ENCODE measurements at places on chromosomes 2 and 18.

- DNase-seq = no peak
Measured at GRCh38 chr2:235570256-235570655, 76.4 kb downstream of the AGAP1 start.

- no peak for DNase-seq
Measured at GRCh38 chr2:39629646-39630045, 36.1 kb upstream of the TMEM178A start.

GRCh38 chr18:79805211-79805887 is 7.6 kb downstream of the KCNG2 start:
- DNase-seq = no peak

DNA sequence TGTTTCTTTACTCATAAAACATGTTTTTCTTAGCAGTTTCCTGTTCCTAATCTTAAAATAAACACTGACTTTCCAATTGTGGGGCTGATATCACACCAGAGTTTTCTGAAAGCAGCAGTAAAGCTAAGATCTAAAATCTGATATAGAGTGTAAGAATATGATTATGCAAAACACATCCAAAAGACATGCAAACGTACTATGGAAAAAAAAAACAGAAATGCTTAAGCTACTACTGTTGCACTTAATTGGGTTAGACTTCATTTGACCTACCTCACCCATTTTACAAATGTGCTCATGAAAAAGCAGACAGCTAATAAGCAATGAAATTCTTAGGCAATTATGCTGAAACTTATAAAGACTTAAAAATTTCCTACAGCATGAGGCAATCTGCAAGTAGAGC is 10.5 kb downstream of the CYTIP start:
- DNase-seq = peak; percentile 27

DNA sequence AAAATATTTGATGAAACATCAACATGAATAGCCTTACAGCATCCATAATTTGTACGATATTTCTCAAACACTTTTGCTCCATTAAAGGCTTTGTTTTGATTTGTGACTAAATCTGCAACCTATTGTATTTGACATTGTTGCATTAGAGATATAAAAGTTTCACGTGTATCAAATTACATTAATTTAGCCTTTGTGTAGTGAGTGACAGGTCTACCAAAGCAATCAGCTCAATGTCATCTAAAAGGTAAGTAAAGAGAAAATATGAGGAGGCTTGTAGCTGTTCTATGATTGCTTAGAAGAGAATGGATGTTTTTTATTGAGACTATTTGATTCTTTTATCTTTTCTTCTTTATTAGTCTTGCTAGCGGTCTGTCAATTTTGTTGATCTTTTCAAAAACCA is 430.2 kb downstream of the GALR1 start:
- DNase-seq = no peak

GRCh38 chr18:7234091-7234490 is 3.2 kb downstream of the LRRC30 start:
- no peak for DNase-seq

- no peak for DNase-seq
Measured at GRCh38 chr2:138948070-138948539, 167.9 kb upstream of the NXPH2 start.

GRCh38 chr2:200509235-200509611 is 645 bp downstream of the KCTD18 start:
- no peak for DNase-seq

DNA sequence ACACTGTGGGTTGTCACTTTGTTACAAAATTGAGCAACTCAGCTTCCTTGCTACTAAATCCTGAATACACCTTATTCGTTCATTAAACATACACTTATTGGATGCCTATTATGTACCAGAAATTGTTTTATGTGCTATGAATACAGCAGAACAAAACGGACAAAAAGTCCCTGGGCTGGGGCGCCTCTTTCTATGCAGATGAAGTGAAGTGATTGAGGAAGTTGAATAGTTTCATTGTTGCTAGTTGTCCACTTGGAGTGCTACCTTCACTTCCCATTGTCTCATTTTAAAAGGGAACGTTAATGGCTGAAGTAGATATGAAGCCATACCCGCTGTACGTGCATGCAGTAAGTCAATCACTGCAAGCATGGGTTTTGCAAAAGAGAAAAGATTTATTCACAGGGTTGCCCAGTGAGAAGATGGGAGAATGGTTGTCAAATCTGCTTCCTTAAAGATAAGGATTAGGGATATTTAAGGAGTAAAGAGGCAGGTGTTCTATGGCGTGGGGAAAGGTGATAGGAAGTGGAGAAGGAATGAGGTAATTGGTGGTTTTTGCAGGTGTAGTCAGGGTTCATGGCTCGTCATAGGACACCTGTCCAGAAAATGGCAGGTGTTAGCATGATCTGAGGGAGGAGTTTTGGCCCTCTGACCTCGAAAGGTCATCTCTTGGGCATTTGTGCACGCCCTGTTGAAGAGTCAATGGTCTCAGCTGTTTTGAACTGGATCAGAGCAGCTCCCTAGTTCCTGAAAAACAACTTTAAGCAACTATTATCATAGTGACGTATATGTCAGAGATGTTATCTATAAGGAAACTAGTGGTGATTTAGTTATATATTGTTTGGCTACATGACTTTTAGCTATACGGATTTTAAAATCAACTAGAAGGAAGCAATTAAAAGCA is 23.5 kb downstream of the TRPM8 start:
- no peak for DNase-seq

DNA sequence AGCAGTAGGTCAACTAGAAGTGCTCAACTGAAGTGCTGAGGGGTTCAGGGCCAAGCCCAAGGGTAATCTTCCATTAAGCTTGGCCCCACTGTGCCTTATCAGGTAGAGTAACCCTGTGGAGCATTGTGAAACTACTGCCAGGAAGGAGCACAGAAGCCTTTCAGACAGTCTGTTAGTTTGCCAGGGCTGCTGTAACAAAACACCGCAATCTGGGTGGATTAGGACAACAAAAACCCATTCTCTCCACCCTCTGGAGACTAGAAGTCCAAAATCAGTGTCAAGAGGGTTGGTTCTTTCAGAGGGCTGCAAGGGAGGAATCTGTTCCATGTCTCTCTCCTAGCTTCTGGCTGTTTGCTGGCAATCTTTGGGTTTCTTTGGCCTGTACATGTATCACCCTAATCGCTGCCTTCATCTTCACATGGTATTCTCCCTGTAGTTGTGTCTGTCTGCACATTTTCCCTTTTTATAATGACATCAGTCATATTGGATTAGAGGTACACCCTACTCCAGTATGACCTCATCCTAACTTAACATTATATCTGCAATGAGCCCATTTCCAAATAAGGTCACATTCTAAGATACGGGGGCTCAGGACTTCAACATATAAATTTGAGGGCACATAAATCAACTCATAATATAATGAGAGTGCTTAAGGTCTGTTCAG is 21.2 kb downstream of the VIT start:
- DNase-seq = no peak

GRCh38 chr2:121960251-121960650 is 204.8 kb downstream of the TSN start:
- DNase-seq = no peak

DNA sequence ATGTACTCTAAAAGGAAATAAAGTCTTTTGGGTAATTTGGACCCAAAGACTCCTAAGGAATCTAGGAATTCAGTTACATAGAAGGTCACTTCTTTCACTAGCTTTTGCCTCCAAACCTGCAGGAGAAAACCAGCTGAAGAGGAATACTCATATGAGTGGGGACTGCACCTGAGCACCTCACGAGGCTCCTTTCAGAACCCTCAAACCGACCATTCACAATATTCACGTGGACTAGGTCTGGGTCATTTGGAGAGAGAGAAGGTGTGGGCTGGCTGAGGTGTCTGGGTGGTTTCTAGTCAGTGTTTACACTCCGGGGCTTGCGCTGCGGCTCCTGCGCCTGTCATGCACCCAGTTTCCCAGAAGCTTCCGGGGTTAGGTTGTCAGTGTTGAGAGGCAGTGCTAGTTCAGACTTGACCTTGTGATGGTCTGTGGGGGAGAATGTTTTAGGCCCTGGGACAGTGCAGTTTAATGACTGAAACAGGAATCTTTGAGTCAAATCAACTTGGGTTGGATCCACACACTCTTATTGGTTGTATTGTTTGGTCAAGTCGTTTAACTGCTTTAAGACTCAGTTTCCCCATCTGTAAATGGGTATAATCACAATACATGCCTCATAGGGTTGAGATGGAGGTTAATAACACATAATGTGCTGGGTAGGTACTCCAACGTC is 78.4 kb downstream of the LIMS1 start:
- no peak for DNase-seq

DNA sequence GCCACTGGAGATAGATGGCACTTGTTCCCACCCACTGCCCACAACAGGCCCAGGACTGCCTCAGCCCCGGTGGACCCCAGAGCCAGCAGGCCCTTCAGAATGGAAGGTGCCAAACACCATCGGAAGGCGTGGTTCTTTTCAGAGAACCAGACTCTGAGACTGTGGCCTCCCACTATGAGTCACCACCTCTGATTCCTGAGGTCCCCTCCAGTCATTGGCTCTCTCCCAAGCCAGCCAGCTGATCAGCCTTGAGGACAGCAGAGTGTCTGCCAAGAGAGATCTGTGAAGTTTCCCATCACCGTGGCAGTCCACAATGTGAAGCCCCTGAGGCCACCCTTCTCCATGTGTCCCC is 10.4 kb upstream of the MAP3K2 start:
- DNase-seq = no peak

DNA sequence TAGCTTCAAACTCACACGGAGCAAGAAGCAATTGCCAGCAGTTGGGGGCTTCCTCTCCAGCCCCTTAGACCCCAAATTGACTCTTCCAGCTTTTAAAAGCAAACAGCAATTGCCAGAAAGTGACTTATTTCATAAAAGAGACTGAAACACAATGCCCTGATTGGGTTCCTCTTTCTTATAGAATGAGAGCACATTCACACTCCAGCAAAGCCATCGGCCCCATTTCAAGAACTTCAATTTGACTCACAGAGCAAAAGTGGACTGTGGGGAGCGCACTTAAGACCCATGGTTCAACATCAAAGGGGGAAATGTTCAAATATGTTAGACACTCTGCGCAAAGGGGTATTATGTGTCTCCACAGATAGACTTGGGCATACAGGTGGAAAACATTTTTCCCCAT is 484.7 kb downstream of the BCL11A start:
- no peak for DNase-seq

GRCh38 chr18:36127836-36128529 is 1.2 kb downstream of the SLC39A6 start:
- DNase-seq = no peak

GRCh38 chr18:63040788-63041410 is 278.7 kb downstream of the BCL2 start:
- no peak for DNase-seq

GRCh38 chr2:137921105-137921880 is 43.0 kb upstream of the HNMT start:
- DNase-seq = no peak

- DNase-seq = no peak
Measured at GRCh38 chr18:31773774-31774476, 13.2 kb upstream of the SLC25A52 start.

DNA sequence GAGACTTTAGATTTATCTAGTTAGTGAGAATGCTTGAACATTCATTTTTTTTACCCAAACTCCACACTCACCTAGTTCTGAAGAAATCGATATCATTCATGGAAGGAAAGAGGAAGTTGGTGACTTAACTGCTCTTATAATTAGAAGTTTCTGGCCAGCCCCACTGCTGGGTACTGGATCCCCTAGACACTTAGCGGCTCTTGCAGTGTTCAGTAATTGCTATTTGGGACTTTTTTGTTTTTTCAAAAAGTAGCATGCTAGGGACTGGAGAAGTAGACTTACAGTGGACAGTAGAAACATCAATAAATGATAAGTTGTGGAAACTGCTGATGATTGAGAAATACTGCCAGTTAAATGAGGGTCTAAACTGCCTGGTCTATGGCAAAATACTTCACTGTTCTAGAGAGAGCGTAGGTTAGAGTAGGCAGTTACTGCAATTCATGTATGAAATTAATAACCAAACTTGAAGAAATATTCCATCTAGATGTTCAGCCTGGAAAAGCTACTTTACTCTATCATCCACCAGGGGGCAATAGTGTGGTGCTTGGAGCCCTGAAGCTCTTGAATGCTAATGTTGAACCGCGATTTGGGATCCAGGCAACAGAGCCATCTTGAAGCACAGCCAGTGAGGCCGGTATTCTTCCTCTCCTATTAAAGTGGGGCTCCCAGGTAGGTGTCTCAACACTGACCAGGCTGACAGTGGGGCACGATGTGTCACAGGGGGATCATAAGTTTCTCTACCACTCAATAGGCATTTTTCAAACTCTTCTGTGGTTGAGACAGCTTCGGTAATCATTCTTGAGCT is 146.1 kb upstream of the SESTD1 start:
- DNase-seq = peak; percentile 5

DNA sequence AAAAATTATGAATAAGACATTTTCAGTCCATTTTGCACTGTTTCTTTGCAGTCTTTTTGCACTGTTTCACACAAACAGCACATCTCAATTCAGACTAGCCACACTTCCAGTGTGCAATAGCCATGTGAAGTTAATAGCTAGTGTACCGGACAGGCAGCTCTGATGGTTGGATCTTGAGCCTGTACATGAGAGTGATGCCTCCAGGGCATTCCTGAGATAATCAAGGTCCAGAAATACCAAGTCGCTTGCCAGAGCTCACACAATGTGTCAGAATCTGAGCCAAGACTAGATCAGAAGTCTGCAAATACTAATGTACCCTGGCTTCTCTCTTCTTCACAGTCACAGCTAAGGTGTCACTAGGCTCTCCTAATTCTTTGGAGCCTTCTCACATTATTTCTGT is 180.2 kb downstream of the OSR1 start:
- no peak for DNase-seq

DNA sequence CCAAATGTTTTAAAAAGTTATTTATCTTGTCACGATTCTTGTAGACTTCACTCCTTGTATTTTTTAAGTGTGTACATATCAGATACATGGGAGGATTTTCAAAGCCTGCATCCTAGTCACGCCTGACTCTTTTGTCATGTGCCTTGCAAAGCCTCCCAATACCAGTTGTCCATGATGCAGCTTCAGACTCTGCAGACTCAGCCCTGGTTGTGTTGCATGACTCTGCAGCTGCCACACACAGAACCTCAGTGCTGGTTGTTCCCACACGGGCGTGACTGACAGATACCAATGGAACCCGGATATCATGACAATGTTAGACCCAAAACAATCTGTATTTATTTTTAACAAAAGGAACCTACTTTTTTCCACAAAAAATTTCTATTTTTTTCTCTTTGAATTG is 38.2 kb downstream of the TPO start:
- DNase-seq = no peak

DNA sequence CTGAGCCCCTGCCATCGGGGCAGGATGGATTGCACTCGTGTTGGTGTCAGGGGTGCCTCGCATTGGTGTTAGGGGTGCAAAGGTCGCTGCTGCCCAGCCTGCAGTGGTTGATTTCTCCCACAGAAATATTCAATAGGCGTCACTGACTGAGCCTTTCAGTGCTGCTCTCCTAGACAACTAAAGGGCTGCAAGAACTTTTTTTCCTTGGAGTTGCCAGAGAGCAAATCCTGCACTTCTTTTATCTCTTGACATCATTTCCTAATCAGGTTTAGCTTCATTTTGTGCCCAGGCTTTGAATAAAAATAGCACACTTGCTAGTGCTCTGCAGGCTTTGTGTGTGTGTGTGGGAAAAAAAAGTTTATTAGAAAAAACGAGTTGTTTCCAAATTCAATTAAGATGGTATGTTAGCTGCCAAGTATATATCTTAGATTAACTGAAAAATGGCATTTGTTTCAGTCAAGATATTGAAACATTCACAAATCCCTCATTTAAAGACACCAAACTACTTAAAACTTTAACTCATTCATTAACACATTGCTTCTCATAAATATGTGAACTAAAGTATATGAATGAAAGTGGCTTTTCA is 125.6 kb downstream of the SOCS6 start:
- no peak for DNase-seq

GRCh38 chr18:6711467-6711866 is 18.0 kb upstream of the ARHGAP28 start:
- DNase-seq = no peak
